ENCODE measurements at places on chromosomes 6 and 20.
A peak's percentile ranks its signal among the peaks of the same experiment; 100 is the strongest.

GRCh38 chr20:23244156-23244915 lies 106.3 kb upstream of the NXT1 start:
- no peak for DNase-seq

GRCh38 chr6:73802366-73802765 lies 106.4 kb downstream of the CD109 start:
- no peak for DNase-seq

DNA sequence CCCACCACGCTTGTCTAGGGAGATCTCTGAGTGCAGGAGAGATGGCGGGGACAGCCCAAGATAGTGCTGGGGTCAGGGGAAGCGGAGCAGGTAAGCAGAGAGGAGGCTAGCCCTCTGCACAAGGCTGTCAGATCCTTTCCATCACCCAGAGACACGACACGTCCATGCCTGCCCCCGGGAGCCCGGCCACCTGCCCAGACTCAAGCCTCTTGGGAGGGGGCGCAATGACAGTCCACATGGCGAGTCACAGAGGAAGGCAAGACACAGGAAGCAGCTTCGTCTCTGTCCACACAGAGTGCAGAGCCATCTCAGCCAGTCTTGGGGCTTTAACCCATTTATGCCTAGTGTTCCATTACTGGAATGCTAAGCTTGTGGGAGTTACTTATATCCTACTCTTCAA lies 78.4 kb downstream of the PREX1 start:
- DNase-seq = no peak

- no peak for DNase-seq
Observed at GRCh38 chr6:108169464-108170331, 3.9 kb downstream of the NR2E1 start.

DNA sequence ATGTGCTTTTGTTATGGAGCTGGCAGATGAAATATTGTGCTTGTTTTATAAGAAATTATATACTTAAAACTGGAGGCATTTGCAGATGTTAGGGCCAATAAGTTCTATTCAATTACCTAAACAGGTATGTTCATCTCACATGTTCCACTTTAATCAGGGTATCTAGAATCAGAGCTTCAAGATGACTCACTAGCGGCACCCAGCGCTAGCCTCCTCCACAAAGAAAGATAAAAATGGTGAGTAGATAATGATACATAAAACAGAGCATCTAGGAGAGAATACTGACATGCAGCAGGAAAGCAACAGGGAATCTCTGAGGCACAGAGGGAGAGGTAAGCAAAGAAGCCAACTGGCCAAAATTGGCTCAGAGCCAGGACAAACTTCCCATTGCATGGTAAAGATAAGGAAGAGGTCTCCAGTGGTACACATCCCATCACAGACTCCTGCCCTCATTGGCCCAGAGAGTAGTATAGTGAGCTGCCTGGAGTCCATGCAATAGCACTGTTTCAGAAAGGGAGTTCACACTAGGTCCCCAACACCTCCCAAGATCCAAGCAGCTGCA lies 200.7 kb upstream of the SPTLC3 start:
- no peak for DNase-seq

- DNase-seq = peak; percentile 12
Observed at GRCh38 chr20:58229198-58229798, 845 bp upstream of the ANKRD60 start.

- no peak for DNase-seq
Observed at GRCh38 chr20:51120868-51121267, 98.0 kb upstream of the KCNG1 start.

- no peak for DNase-seq
Observed at GRCh38 chr6:144338474-144338873, 53.3 kb downstream of the UTRN start.

DNA sequence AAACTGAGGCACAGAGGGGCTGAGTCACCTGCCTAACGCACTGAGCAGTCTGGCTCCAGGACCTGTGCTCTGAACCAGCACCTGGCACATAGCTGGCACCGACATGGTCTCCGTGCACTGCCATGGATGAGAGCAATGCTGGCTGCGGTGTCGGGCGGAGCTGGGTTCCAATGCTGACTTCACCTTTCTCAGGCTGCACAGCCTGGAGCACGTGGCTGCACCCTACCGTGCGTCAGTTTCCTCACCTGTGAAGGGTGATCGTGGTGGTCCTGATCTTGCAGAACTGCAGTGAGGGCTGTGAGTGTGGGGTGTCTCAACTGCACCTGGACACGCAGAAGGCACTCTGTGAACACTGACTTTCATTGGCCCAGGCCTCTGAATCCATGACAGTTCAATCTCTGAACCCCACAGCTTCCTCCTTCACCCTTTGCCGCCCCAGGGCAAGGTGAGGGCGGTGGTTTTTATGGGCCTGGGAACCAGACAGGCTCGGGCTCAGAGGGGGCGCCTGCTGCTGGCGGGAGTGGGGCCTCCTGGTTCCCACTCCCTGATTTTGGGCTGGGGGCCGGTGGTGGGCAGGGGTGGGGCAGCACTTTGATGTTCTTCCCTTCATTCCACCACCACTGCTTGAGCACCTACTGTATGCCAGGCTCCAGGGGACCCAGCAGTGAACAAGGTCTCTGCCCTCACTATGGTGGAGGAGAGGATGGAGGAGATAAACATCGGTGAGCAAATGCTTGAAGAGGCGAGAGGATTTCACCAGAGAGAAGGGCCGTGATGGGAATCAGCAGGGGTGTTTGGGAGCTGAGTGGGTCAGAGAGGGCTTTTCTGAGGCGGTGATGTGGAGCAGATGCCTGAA lies 102.9 kb downstream of the CEBPB start:
- no peak for DNase-seq

DNA sequence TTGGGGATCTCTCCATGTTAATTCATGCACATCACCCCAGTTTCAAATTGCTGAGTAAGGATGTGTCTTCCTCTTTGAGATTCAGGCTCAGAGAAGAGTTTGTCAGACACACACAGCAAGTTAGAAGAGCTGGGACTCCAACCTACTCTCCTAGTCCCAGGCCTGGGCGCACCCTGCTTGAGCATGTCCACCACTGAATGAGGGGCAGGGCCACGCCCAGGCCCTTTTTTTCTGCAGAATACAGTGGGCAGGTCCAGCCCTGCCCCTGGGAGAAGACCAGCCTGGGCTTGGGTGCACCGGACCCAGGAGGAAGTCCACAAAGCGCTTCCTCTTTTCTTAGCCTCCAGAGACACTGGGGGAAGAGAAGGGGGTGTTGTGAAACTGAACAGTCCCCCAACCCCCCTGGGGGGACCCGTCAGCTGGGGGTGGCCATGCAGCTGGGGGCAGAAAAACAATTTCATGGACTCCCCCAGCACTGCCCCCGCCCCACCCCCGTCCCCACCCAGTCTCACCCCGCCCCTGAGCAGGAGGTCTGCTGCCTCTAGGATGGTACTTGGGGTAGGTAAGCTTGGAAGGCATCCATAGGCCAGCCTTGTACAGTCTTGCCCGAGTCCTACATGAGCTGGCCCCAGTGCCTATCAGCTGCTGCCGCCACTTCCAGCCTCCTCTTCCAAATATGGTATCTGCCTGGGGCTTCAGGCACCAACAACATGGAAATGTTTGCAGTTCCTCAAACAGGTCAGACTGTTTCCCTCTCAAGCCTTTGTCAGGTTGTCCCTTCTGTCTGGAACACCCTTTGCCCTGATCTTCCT lies 11.7 kb upstream of the HCK start:
- DNase-seq = no peak

- DNase-seq = no peak
Observed at GRCh38 chr6:111339294-111339693, 143.7 kb downstream of the REV3L start.

DNA sequence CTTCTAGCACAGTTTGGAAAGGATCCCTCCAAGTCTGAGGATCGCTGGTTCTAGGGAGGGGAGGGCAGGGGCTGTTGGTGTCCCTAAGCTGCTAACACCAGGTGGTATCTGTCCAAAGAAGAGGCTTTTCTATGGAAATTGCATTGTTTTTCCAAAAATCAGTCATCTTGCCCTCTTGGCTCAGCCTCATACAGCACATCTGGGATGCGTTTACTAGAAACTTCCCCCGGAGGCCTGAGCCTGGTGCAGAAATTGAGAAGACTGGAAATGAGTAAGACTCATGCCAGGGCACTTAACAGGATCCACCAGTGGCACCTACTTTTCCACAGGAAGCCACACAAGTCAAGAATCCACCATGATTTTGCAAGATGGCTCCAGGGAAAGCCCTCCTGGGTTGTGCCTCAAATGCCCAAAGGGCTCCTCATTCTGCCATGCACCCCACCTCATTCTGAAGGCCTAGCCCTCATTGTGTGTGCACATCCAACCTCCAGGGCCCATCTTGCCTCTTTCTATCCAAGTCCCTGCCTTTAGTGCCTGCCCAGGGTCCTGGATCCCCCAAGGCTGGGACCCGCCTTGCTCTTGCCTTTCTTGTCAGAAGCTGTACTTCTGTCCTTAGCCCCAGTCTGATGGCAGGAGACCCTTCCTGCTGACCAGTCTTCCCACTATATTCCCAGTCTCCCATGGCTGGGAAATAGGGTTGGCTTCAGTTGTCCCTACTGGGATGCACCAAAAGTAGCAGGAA lies 97.6 kb downstream of the MRPL14 start:
- no peak for DNase-seq

DNA sequence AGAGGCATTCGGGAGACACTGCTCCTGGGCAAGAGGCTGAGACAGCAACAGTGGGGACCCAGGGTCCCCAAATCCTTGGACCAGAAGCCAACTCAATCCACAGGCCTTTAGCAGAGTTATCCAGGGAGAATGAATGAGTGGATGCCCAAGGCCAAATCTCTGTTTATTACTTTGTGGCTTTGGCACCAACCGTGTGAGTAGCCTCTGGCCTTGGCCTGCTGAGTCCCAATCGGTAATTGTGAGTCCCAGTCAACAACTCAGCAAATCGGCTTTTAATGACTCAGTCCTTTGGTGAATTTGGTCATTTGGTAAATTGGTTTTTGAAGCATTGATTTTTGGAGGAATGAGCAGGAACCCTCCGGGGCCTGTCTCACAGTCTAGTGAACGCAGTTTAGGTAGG lies 29.1 kb upstream of the ECI2 start:
- no peak for DNase-seq

DNA sequence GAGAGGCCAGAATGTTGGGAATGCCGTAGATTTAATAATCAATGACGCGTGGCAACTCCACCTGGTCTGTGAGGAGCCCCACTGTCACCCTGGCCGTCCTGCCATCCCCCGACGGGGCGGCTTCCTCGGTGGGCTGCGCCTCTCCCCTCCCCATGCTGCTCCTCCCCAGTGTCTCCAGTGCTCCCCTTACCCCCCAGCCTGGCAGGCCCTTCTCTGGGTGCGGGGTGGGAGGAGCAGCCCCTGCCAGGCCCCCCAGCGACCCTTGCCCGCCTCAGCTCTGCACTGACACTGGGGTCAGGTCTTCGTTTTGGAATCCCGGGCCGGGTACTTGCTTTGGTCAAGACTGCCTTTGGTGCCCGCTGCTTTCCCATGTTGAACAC lies 82.3 kb upstream of the FRMD1 start:
- DNase-seq = no peak

DNA sequence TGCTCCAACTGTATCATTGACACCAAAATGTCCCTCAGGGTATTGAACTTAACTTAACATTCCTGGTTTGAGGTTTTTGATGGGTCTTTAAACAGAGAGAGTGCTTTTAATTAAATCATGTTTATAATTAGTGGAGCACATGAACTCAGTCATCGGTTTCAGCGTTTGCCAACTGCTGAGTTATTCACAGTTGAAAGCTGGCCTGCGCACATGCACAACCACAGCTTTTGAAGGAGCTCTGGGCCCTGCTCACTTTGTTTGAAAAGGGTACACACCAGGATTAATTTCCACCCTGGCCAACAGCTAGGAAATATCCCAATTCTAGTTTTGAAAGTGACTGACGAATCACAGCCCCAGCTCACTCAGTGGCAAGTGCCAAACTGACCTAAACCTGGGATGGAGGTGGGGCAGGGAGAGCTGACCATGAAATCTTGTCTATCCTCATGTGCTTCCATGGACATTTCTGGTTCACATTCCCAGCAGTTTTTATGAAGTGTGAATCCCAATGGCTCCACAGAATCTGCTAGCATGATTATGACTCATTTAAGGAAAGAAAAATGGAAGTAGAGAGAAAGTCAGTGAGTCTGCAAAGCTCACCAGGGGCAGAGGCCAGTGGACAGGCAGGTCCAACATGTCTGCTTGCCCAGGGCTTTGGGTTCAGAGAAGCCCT lies 247.8 kb downstream of the FNDC1 start:
- DNase-seq = no peak

DNA sequence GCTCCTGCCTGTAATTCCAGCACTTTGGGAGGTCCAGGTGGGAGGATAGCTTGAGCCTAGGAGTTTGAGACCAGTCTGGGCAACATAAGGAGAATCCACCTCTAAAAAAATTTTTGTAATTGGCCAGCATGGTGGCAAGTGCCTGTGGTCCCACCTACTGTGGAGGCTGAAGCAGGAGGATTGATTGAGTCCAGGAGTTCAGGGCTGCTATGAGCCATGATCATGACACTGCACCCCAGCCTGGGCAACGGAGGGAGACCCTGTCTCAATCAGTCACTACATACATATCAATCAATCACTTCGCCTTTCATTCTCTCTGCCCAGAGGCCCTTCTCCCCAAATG lies 1.1 kb upstream of the STK38 start:
- DNase-seq = no peak

GRCh38 chr20:54510541-54511129 lies 35.2 kb downstream of the DOK5 start:
- DNase-seq = peak; percentile 65

DNA sequence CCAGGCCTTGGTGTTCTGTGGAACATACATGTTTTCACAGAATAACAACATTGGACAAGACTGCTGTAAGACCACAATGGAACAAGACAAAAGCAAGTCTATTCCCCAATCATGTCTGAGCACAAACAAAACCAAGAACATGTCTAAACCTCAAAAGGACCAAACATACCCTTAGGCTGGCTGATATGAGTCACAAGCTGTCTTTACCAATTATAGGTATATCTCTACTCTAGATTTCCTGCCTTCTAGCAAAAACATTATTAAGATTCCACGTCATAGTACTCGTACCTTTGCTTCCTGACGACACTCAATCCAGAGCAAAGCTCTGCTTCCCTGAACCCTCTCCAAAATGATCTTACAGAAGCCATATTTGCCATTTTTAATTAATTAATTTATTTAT lies 15.4 kb upstream of the L3MBTL1 start:
- no peak for DNase-seq

DNA sequence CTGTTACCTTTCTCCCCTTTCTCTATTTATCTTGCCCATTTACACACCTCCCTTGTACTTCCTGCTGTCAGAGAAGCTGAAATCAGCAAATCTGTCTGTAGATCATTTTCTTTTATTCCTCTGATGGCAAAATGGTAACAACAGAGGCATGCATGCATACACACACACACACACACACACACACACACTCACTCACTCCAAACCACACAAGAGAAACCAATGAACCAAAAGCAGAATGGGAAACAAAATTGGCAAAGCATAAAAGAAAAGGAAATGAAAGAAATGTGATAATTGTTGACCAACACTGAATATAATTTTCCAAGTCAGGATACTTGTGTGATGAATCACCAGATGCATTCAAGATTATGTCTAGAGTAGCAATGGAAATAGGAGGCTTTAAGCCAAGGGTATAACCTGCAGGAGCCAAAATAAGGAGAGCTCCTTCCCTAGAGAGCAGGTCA lies 172.4 kb downstream of the PLCB4 start:
- no peak for DNase-seq
